Fibroblast of lung (primary cell): ENCODE measurements at places on chromosomes 6 and 20. TPM values are rescaled to one million over a fixed set of nuclear protein-coding genes. Genes with fewer than 3 reads are reported as not detected.

IPCEF1 gene
- 0.26 and 0.33 TPM in 2 replicates for total RNA-seq

STMN3 gene
- 16.4 and 34.3 TPM in 2 replicates for total RNA-seq

NCOA6 gene
- 5.9 and 8.1 TPM in 2 replicates for total RNA-seq

DDO gene
- 8.7 and 12.2 TPM in 2 replicates for total RNA-seq

UBR2 gene
- 28.5 and 34.7 TPM in 2 replicates for total RNA-seq

C20orf202 gene
- under 0.01 TPM in 1 of 2 replicates, not detected in the other for total RNA-seq

CAGE1 gene
- total RNA-seq = under 0.01 and 0.17 TPM in 2 replicates

OOEP gene
- total RNA-seq = 0.17 TPM in 1 of 2 replicates, not detected in the other

DNA sequence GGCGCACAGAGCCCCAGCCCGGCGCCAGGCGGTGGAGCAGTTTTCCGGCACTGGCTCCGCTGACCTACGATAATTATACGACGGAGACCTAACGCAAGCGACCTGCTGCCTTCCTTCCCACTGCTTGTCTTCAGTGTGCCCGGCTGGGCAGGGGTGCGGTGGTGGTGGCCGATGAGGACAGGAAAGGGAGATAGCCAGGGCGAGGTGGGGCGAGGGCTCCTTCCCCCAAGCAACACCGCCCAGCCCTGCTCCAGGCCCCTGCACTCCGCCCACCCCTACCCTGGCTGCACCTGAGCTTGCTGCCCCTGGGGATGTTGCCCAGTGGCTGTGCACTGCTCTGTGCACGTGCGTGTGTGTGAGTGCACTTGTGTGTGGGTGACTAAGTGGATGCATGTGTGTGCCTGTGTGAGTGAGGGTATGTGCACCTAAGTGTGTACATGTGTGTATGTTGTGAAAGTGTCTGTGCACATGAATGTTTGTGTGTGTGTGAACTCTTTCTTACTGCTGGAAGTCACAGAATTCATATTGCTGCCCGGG, 42.6 kb upstream of the IRF4 start:
- no peak for DNase-seq

DNA sequence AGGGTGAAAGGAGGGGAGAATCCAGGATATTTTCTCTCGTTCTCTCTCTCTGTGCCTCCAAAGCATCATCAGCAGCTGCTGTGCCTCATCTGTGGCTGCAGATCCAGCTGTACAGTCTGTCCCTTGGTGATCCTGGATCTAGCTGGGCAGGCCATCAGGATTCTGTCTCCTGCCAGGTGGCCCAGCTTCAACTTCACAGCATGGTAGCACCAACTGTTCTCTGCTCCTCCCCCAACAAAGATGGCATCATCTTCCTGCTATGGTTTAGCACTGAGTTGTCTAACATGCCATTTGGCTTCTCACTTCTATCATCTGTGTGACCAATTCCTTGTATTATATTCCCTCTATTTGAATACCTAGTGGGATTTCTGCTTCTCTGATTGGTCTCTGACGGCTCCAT, 28.6 kb upstream of the ARFGEF2 start:
- DNase-seq = no peak

GRCh38 chr20:44053046-44053445, 133.9 kb downstream of the JPH2 start:
- no peak for DNase-seq

DNA sequence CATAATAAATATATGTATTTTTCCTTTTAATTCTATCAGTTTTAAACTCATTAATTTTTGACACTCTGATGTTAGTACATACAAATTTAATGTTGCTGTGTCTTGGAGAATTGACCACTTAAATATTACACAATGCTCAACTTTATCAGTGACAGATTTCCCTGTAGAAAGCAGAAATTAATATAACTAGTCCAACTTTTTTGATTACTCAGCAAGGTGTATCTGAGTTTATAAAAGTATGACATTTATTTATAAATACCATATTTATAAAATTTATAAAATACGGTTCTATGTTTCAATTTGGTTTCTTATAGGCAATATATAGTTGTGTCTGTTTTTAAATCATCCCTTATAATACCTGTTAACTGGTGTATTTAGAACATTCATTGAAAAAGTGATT, 350.0 kb upstream of the EYS start:
- no peak for DNase-seq

DNA sequence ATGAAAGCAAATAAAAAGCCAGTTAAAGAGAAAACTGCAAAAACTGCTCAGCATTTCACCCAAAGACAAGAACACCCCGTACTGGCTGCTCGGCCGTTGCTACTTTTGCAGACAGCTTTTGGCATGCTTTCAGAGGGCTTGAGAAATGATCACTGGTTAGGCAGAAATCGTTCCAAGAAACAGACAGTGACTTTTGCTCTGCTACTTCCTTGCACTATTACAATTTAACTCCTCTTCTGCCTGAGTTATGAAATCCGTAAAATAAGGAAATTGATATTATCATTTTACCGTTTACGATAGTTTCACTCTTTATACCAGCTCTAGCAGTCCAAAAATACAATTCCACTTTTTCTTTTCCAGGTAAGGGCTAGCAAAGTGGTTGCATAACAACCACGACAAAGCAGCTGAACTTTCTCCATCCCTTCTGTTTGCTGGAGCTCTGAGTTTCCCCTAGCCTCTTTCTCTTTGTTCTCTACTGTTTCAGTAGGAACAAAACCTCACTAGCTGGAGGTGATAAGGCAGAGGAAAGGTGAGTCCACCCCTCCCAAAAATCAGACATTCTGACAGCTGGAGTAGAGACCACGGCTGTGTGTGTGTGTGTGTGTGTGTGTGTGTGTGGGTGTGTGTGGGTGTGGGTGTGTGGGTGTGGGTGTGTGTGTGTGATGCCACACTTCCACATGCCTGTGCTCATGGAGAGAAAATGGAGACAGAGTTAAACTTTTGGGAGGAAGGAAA, 191.8 kb upstream of the RREB1 start:
- peak; percentile 46 for DNase-seq

- no peak for DNase-seq
Observed at GRCh38 chr20:53142225-53143127, 170.3 kb downstream of the TSHZ2 start.

- DNase-seq = no peak
Observed at GRCh38 chr6:131640576-131640975, 3.5 kb downstream of the ENPP3 start.

DNA sequence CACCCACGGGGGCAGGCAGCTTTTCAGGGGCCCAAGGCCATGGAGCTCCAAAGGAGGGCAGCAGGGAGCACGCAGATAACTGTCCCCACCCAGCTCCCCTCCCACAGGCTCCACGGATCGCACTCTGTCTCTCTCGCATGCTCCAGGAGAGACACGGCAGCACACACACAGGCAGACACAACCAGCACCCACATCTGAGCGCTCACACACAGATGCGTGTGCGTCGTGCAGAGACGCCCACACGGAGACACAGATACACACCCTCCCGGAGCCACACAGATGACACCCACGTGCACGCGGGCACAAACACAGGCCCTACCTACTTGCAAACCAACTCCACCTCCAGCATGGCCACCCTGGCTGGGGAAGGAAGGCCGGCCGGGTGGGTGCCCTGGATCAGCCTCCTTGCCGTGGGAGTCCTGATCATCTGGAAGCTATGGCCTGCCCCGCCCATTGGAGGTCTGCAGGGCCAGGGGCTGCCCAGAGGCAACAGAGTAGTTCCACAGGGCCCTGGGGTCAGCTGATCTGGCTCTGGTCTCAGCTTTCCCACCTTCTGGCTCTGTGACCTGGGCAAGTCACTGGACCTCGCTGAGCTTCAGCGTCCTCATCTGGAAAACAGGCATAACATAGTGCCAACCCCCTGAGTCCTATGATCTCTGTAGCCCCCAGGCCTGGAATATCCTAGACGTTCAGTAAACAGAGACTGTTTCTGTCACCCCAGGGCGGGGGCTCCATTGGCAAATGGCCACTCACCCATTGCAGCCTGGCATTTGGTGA, 31.5 kb downstream of the AAR2 start:
- no peak for DNase-seq

DNA sequence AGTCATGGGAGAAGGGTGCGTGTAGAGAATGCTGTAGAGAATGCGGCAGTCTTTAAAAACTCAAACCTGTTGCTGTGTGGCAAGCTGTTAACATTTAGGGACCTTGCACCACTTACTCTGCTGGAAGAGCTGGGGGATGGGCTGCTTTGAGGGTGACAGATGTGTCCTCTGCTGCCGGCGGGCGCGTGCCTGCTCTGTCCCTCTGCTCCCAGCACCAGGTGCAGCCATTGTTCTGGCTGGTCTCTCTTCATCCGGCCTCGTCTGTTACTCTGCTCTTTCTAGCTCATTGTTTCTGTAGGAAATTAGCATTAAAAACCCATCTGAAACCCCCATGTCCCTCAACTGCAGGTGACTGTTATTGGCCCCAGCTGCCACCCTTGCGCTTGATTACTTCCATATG, 78.5 kb downstream of the CBFA2T2 start:
- no peak for DNase-seq

DNA sequence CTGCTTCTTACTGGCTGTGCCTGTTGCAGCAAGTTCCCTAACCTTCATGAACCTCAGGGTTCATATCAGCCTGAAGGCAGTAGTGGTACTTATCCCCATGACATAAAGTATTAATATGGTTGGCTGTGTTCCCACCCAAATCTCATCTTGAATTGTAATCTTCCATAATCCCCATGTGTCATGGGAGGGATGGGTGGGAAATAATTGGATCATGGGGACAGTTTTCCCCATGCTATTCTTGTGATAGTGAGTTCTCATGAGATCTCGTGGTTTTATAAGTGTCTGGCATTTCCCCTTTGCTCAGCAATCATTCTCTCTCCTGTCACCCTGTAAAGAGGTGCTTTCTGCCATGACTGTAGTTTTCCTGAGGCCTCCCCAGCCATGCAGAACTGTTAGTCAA, 61.8 kb downstream of the FAM229B start:
- DNase-seq = no peak

DNA sequence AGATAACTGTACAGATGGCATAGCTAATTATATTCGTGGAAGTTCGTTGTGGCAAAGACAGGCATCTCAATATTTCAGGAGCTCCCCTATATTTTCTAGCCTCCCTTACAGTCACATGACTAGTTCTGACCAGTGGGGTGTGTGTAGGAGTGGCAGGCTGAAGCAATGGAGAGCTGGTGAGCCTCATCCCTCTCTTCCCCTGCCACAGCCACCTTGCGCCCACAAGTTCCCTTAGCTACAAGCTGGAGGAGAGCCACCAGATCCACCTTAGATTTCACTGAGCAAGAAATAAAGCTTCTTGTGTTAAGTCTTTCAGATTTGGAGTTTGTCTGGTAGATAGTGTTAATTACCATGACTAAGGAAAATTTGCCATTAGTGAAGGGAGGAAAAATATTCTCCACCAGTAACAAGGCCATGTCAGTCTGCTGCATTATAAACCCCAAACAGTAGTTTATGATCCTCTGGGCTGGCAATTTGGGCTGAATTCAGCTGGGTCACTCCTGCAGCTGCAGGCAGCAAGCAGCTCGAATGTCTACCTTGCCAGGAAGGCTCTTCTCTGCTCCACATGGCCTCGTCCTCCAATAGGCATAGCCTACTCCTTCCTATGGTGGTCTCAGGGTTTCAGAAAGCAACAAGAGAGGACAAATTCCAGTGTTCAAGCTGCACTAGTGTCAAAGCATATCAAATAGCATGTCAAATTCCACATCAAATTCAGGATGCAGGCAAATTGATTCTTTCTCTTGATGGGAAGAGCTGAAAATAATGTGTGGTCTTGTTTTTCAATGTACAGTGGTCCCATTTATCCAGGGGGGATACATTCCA, 7.4 kb upstream of the RBCK1 start:
- no peak for DNase-seq

DNA sequence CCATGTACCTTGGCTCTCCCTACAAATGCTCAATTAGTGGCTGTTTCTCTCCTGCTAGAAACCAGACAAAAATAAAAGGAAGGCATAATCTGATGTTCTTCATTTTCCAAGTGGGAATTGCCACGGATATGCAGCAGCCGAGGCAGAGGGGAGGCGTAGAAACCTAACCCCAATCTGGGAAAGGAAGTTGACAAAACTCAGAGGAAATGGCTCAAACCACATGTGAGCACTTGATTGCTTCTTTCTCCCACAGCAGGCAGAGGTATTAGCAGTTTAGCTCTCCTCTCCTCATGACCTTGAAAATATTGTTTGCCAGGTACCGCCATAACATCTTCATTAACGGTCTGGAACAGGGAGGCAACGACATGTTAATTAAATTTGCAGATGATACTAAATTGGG, 3.8 kb upstream of the MLN start:
- DNase-seq = no peak

DNA sequence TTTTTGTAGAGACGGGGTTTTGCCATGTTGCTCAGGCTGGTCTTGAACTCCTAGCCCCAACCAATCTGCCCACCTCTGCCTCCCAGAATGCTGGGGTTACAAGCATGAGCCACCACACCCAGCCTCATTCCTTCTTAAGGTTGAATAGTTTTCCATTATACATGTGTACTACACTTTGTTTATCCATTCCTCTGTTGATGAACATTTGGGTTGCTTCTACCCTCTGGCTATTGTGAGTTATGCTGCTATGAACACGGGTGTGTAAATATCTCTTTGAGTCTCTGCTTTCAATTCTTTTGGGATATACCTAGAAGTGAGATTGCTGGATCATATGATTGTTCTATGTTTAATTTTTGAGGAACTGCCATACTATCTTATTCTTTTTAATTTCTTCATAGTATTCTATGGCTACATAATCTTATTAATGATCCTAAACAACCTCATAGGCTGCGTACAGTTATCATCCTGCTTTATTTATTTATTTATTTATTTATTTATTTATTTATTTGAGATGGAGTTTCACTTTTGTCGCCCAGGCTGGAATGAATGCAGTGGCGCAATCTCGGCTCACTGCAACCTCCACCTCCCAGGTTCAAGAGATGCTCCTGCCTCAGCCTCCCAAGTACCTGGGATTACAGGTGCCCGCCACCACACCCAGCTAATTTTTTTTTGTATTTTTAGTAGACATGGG, 49.2 kb upstream of the TLDC2 start:
- DNase-seq = no peak

- no peak for DNase-seq
Observed at GRCh38 chr6:106126482-106126881, 40.3 kb downstream of the PRDM1 start.

- DNase-seq = peak; percentile 17
Observed at GRCh38 chr6:70166088-70166958, 136.6 kb downstream of the COL9A1 start.

GRCh38 chr6:15259766-15260098, 13.9 kb downstream of the JARID2 start:
- DNase-seq = no peak

- DNase-seq = no peak
Observed at GRCh38 chr6:18495236-18495635, 108.1 kb downstream of the RNF144B start.

GRCh38 chr6:17831135-17831534, 124.4 kb upstream of the NUP153 start:
- DNase-seq = no peak
